ENCODE measurements at places on chromosomes 7 and 10.
A peak's percentile ranks its signal among the peaks of the same experiment; 100 is the strongest.

DNA sequence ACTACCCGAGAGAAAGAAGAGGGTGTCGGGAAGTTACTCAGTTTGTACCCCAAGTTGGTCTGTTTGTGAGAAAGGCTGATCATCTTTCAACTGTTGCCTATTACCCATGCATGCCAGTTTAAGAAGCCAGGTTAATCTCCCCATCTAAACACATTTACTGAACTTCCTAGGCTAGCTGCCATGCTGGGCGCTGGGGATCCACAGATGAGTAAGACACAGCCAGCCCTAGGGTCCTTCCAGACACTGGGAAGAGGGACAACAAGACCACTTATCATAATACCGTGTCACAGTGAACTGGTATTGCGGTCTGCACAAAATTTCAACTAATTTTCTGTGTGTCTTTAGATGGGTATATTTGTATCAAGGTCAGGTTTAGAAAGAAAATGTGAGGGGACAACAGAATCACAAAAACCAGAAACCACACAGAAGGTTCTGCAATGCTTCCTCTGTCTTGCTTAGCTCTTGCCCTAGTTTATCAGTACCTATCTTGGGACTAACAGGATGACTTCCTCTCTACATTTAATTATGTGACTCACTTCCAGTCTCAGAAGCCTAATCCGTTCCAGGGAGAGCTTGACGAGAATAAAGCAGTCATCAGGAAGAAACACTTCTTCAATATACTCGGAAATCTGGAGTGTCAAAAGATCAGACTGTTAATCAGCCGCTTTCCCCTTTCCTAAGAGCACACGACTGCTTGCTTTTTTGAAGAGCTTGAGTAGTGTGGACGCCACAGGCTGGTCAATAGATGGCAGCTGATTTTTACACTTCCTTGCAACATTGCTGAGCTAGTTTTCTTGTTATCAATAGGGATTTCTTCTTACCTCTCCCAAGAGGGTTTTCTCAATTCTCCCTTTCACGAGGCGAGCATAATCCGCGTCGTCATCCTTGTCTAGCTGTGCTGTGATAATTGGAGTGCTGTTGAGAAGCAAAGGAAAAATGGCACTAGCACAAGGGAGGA lies 45.7 kb downstream of the POLR3A start:
- DNase-seq = no peak

GRCh38 chr10:42734536-42734935 lies 48.1 kb upstream of the BMS1 start:
- DNase-seq = peak; percentile 24

DNA sequence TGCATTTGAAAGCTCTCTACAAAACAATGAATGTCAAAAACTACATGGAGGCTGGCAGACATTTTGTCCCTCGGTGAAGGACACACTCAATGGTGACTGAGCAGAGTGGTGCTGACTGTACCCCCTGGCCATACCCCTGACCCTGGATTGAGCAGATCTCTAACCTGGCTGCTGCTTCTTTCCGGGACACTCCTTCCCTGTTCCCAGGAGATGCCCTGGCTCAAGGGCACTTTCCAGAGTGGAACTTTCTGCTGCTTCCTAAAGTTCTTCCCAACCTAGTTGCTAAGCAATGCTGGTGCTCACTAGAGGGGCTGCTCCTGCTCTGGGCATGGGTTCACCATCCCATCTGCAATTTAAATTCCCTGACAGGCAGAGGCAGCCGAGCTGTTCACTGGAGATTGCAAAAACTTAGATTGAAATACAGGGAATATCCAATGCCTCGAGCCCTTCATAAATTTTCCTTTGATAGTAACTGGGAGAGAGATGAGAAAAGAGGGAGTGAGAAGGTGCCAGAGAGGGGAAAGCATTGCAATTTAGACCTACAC lies 384.3 kb upstream of the PODXL start:
- DNase-seq = no peak

DNA sequence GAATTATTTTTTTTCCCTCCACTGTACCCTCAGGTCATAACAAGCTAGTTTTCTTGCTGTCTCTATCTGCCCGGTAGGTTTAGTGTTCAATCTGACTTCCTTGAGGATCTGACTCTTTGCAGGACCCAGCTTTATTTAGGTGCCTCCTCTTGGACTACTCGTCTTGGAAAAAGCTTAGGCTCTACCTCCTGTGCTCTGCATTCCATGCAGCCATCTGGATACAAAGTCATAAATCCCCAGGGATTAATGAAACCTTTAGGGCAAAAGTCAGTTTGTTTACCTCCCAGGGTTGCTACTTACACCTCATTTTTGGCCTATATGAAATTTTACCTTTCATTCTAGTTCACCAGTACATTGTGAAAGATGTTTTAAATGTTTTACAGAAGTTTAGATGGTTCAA lies 8.0 kb downstream of the STAG3 start:
- DNase-seq = no peak

- no peak for DNase-seq
These were observed 57.7 kb upstream of the SH2B2 start for GRCh38 chr7:102228935-102229334.

DNA sequence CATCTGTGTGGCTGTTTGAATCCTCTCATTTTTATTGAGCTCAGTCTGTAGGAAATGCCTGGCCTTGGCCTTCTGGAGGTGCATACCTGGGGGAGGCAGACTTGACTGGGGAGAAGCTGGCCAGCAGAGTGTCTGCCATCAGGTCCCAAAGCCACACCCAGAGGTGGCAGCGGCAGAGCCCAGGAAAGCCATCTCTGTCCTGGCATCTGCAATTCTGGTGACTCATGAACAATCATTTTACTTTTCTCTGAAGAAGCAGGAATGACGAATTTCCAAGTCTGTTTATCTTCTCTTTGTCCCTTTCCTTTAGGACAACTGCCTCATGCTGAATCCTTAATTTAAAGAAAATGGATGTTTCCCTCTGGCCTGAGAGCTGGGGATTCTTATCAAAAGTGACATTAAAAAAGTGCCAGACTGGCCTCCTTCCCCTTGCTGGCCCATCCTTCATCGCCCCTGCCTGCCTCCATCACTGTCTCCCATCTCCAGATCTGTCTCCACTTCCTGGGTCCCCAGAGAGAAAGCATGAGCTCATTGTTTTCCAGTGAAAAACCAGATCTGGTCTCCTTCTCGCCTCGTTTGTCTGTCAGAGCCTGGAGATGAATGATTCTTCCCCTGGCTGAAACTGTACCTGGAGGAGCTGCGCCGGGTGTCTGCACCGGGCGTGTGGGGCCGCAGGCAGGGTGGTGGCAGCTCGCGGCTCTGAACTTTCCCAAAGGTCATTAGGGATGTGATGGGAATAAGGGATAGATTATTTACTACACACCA lies 124.5 kb downstream of the TMEM178B start:
- DNase-seq = no peak

- DNase-seq = no peak
These were observed 124.7 kb downstream of the ELMO1 start for GRCh38 chr7:37323966-37324365.

DNA sequence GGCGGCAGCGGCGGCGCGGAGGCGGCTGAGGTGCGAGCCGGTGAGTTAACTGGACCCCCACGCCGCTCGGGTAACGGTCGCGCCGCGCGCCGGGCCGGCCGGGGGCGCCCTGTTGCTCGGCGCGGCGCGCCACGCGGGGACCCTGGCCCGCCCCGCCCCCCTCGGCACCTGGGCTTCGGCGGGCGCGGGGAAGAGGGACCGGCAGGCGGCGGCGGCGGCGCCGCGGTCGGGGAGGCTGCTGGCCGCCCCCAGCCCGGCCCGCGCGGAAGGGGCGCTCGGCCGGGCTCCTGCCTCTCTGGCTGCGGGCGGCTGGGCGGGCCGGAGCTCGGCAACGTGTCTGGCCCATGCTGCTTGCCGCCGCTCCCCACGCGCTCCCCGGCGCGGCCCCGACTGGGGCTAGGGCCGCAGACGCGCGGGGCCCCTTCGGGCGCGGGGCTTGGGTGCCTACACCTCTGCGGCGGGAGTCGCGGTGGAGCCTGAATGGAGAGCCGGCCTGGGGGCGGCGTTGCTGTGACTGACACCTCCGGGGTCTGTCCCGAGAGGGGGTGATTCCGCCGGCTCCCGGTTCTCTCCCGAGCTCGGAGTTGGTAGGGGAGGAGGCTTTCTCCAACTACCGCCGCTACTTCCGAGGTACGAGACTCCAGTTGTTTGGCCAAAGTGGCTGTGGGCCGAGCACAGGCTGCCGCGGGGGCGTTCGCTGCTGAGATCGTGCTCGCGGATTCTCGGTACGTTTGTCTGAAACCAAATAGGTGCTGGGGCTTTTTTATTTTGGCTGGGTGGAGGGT lies 494 bp downstream of the PALS2 start:
- peak; percentile 15 for DNase-seq

DNA sequence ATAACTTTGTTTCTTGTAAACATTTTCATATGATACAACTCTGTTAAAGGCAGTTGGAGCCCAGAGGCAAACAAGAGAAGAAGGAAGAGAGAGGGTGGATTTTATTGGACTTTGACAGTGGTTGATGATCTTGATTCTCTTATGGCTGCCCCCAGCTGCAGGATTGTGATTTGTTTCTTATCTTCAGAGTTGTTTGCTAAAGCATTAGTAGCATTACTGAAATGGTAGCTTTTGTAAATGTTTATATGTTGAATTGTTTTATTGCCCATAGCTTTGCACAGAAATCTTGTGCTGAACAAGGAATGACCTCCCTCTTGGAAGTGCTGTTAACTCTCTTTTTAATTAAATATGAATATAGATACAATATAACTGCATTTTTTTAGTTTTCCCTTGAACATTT lies 309.4 kb downstream of the AUTS2 start:
- no peak for DNase-seq

DNA sequence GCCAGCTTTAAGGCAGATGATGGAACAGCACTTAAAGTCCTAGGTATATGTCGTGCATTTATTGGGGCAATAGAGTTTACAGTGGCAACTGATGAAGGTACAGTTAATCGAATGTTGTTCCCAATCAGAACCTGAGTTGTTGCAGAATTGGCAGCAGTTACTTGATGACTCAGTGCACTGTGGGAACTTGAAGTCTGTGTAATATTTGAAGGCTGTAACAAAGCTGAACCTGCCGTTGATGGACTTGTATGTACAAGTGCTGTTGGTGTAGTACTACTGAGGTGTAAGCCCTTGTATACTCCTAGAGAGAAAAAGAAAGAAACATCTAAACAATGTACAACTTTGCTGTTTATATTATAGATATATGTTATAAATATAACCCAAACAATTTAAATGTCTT lies 75.3 kb downstream of the EPC1 start:
- no peak for DNase-seq

DNA sequence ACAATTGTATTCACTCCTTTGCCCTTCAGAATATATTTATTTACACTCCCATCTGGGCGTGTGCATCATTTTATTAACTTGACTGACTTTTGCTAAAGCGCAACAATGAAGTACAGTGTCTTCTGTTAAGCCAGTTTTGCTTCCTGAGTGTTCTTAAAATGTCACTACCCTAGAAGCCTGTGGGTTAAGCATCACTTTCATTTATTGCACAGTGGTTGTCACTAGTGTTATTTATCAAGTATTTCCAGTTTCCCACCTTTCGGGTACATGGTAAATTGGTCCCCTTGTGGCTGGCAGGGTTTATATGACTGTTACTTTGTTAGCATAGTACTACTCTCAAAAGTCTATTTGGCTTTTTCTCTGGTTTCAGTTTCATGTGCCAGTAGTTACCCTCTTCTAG lies 3.3 kb downstream of the HILPDA start:
- DNase-seq = no peak

DNA sequence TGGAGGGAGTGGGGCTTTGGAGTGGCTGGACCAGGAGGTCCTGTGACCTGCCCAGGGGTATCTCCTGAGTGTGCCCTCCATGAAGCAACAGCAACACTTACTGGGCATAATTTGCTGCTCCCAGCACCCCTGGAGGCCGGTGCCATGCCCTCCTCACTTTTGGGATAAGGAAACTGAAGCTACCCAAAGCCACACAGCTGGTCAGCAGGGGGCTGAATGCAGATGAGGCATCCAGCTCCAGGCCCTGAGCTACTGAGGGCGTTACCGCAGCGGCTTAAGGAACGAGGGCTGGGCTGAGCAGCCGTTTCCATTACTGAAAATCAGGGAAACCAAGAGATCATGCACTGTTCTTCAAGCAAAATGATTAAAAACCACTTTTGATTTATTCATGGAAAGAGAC lies 408.9 kb downstream of the GLRX3 start:
- DNase-seq = no peak

DNA sequence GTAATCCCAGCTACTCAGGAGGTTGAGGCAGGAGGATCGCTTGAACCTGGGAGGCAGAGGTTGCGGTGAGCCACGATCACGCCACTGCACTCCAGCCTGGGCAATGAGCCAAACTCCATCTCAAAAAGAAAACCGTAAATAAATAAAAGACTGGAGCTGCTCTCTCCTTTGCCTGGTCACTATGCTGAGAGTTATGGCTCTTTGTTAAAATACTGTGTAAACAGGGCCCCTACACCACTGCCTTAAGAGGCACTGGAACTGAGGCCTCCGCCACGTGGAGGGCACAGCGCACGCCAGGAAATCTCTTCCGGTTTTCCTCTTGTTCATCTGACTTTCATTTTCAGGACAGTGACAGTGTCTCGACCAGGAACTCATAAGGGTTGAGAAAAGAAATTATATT lies 123.3 kb downstream of the PAXIP1 start:
- no peak for DNase-seq

DNA sequence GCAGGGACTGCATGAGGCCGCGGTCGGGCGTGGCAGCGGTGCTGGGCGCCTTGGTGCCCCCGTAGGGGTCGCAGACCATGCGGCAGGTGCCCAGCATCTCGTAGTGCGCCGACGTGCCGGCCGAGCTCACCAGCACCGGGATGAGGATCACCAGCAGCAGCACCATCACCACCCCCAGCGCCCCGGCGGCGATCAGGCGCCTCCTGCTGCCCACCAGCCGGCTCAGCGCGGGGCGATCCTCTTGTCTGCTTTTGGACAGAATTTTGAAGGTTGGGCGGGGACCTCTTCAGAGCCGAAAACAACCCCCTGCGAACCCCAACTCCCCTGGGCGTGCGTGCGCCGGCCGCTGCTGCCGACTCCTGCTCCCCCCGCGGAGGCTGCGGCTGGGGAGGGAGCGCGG lies 779 bp downstream of the C1QL3 start:
- DNase-seq = no peak

DNA sequence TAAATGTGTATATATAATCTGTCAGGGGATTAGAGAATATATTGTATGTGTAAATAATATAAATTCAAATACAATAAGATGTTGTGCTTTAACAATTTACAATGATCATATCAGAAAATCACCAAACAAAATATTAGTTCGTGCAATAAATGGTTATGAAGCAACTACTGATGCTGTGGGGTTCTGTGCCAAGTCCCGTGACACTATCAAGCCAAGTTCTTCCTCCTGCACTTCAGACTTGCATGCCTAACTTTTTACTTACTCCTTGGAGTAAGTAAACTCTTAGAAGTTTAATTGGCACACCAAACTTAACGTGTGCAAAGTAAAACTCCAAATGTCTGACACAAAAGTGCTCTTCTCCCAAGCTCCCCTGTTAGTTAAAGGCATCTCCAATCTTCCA lies 26.5 kb upstream of the TMEM254 start:
- no peak for DNase-seq

DNA sequence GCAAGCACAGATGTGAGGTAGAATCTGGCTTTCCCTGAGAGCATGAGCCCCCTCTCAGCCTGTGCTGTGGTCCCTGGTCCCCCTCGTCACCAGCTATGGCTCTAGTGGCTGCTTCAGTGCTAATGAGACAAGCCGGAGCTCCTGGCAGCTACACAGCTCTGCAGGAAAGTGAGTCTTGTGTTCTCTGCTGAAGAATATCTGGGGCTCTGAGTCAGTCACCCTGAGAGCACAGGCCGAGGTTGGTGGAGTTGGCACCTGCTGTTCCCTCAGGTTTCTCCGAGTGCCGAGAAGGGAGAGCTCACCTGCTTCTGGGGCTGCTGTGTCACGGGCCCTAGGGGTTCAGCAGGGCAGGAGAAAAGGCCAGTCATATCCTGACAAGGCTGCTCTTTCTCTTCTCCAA lies 37.2 kb upstream of the GJD4 start:
- no peak for DNase-seq

GRCh38 chr10:7194571-7194970 lies 216.3 kb downstream of the SFMBT2 start:
- DNase-seq = no peak
